ENCODE measurements at places on chromosomes 2 and 18.

GRCh38 chr2:233146194-233146593 is 86.1 kb downstream of the INPP5D start:
- no peak for DNase-seq

DNA sequence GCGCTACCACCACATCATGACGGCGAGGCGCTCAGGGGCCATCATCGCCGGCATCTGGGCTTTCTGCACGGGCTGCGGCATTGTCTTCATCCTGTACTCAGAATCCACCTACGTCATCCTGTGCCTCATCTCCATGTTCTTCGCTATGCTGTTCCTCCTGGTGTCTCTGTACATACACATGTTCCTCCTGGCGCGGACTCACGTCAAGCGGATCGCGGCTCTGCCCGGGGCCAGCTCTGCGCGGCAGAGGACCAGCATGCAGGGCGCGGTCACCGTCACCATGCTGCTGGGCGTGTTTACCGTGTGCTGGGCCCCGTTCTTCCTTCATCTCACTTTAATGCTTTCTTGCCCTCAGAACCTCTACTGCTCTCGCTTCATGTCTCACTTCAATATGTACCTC is 2.3 kb downstream of the MC5R start:
- no peak for DNase-seq

DNA sequence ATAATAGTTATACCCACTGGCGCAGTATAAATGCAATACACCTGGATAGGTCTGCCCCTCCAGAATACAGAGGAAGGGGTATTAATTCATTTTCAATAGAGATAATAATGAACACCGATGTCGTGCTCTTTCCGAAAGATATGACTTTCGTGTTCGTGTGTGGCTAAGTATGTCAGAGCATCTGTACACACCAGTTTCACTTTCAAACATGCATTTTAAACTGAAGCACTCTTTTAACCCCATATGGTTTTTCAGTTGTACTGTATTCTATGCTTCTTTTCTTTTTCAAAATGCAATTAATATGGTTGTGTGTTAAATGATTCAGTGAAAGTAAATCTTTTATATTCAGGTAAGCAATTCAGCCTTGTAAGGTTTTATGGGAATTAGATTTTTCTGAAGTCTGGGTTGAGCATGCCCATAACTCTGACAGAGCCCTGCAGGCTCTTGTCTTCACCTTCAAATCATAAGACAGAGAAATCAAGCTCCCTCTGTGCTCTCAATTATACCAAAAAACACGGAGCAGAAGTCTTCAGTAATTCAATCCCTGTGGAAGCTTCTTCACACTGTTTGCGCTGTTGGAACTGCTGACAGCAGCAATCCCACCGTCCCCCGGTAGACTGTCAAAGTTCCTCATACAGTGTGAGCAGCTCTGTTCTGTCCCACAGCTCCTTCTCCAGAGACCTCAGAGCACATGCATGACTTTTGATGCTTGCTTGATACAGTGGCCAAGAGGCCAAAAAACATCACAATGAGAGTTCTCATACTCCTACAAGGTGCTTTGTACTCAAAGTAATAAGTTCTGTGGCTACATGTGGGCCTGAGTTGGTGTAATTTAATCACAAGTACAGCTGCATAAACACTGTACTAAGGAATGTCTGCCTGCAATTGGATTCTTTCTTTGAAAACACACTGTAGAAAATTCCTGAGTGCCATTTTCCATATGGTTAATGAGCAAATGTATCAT is 186.8 kb downstream of the ZNF521 start:
- DNase-seq, result peak; percentile 7

DNA sequence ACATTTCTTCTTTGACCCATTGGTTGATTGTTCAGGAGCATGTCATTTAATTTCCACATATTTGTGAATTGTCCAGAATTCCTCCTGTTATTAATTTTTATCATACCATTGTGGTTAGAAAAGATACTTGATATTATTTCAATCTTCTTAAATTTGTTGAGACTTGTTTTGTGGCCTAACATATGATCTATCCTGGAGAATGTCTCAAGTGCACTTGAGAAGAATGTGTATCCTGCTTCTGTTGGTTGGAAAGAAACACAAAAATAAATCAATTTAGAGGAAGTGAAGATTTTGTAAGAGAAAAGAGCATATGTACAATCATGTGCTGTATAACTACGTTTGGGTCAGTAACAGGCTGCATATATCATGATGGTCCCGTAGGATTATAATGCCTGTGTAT is 118.6 kb upstream of the CDC42EP3 start:
- DNase-seq, result no peak

DNA sequence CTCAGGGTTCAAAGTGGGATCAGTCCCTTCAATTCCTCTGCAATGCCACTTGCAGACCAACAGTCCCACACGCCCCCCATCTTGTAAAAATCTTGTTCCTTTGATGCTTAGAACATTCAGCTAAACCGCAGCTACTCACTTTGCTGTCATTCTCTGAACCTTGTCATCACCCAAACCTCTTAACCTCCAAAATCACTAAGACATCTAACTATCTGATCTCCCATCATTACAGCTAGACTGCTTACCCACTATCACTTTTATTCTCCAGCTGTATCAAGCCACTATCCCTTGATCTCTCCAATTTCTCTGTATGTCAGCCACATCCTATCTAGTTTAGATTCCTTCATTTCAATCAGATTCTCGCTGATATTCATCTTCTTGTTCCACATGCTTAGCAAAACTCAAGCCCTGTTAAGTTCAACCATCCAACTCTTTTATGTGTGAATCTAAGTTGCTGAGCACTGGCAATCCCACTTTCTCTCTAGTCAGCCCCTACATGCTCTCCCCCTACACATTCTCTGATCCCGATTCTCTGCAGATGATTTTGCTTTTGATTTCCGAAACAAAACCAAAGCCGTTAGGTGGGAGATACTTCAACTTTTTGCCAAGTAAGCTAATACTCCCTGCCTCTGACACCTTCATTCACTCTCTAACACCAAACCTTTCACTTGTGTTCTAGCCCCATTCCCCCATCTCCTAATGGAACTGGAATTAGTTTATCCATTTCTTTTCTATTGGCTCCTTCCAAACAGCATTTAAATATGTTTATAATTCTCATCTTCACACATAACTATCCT is 4.6 kb downstream of the GTF3C2 start:
- no peak for DNase-seq

DNA sequence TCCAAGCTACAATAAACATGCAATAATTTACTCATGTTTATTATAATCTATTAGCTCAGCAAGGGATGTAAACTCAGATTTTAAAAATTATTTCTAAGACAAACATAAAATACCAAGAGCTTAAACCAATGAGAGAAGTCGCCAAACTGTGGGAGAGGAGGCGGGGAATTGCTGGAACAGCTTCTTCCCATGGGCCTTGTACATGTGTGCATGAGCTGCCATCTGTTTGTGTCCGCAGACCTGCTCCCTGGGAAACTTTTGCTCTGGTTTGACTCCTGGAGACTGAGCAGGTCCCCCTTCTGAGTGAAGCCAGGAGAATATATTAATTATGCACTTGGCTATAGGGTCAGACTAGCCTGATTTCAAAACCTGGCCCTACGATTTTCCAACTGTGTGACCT is 655.9 kb upstream of the SOX11 start:
- DNase-seq, result no peak

GRCh38 chr2:148928395-148928794 is 53.4 kb downstream of the KIF5C start:
- DNase-seq, result no peak

DNA sequence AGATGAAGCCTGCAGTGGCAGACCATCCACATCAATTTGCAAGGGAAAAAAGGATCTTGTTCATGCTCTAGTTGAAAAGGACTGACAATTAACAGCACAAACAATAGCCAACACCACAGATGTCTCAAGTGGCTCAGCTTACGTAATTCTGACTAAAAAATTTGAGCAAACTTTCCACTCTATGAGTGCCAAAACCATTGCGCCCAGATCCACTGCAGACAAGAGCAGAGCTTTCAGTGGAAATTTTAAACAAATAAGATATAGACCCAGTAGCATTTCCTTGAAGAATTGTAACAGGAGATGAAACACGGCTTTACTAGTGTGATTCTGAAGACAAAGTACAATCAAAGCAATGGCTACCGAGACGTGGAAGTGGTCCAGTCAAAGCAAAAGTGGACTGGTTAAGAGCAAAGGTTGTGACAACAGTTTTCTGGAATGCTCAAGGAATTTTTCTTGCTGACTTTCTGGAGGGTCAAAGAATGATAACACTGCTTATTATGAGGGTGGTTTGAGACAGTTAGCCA is 12.0 kb upstream of the ZNF396 start:
- DNase-seq, result no peak

DNA sequence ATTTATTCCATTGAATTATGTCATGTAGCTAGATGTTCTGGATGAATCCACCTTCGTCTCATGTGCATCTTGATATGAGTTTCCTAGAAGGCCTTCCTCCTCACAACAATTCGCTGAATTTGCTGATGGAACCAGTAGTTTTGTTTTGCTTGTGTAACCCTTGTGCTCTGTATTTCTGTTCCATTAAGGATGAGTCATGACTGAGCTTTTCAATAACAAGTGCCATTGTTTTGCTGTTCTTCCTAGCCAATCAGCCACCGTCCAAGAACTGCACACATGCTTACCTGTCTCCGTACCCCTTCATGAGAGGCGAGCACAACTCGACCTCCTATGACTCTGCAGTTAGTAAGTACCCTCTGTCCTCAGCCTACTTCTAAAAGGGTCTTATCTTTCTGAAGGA is 2.3 kb downstream of the TMEM182 start:
- DNase-seq, result no peak

DNA sequence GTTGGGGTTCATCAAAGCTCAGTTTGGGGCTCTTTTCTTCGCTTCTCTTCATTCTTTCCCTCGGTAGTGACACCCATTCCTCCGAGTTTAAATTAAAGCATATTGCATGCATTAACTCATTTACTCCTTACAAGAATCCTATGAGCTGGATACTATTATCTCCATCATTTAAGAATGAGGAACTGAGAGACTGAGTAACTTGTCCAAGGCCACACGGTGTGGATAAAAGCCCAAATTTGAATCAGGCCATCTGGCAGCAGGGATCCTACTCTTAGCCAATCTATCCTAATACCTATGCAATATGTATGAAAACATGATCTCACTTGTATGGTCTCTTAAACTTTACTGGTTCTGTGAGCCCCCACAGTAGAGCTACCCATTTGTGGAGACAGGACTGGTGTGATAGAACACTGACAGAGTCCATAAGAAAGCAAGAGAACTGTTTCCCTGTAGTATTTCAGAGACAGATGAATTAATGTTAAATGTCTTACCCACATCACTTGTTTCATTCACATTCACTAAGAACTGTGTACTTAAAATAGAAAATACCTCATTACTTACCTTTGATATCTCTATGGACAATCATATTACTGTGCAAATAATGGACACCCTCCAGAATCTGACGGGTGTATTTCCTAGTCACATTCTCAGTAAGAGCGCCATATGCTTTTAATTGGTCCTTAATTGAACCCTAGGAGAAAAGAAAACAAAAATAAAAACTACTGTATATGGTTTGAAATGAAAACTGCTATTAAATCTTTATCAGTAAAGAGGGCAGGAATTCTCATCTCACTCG is 20.4 kb upstream of the ERCC3 start:
- DNase-seq, result no peak

DNA sequence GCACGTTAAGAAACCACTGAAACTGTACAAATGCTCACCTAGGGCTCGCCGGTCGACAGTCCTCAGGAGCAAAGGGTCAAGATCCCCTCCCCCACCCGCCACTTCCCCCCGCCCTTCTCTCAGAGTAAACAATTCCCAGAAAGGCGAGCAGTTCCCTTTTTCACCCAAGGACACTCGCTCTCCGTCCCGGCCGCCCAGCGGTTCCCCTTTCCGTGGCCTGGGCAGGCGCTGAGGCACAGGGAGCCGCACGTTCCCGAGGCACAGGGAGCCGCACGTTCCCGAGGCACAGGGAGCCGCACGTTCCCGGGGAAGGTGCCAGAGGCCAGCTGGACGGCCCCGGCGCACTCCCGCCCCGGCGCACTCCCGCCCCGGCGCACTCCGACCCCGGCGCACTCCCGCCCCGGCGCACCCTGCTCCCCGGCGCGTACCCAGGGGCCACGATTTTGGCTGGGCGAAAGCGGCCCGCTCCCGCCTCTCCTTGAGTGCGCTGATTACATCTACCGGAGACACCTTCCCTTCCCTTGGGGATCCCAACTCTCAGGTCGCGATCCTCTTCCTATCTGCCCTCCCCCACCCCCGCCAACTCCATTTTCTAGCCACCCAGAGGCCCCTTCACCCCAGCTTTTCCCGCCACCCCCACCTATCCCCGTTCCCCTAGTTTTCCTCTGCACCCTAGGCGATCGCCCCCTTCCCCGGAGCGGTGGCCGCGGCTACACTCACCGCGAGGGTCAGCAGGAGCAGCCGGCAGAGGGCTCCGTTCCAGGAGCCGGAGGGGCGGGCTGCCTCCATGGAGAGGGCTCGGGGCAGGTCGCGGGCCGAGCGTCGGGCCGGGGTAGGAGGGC is 817 bp downstream of the DSC2 start:
- no peak for DNase-seq

GRCh38 chr2:125935559-125935958 is 720.4 kb upstream of the GYPC start:
- no peak for DNase-seq

DNA sequence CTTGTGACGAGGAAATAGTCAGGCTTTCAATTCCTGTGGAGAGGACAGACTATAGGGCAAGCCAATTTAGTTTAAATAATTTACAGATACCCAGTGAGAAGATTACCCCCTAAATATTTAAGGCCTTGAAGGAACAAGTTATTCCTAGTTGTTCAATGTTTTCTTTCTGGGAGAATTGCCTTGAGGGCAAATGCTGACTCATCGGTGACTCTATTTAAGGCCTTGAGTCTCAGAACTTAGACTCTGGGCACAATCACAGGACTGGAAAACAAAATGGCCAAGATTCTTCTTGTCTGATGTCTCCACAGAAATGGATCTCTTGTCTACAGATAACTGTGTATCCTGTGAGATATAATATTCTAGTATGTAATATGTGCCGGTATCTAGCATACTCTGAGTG is 467.1 kb downstream of the SUCLG1 start:
- DNase-seq, result no peak

- DNase-seq, result no peak
These were observed 23.4 kb upstream of the GLI2 start for GRCh38 chr2:120712180-120712681.

DNA sequence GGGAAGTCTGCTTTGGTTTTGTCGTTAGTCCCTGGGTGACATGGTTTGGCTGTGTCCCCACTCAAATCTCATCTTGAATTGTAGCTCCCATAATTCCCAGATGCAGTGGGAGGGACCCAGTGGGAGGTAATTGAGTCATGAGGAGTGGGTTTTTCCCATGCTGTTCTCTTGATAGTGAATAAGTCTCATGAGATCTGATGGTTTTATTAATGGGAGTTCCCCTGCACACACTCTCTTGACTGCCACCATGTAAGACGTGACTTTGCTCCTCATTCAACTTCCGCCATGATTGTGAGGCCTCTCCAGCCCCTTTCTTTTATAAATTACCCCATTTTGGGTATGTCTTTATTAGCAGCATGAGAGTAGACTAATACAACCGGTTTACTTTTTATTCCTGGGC is 405.8 kb upstream of the ID2 start:
- no peak for DNase-seq

GRCh38 chr2:207142461-207142860 is 23.3 kb downstream of the KLF7 start:
- peak; percentile 70 for DNase-seq
